ENCODE measurements at places on chromosomes 7 and 10.

GRCh38 chr10:14325325-14325955 lies 5.3 kb downstream of the FRMD4A start:
- peak; percentile 9 for DNase-seq

GRCh38 chr10:2145491-2145890 lies 408.2 kb upstream of the ADARB2 start:
- no peak for DNase-seq

DNA sequence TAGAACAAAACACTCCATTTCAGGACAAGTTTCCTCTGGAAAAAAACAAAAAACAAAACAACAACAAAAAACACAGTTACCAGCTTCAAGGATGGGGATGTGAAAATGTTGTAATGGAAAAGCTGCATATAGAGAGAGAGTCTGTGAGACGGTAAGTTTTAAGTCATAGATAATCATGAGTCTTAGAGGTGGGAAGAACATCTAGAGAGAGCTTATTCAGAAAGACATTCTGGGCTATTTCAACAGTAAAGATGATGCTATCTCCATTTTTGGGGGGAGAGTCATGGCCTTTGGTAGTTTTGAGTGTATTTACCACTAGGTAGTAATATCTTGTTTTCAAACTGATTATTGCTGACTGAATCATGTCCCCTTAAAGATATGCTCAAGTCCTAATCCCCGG lies 23.3 kb upstream of the INPP5F start:
- DNase-seq: no peak

DNA sequence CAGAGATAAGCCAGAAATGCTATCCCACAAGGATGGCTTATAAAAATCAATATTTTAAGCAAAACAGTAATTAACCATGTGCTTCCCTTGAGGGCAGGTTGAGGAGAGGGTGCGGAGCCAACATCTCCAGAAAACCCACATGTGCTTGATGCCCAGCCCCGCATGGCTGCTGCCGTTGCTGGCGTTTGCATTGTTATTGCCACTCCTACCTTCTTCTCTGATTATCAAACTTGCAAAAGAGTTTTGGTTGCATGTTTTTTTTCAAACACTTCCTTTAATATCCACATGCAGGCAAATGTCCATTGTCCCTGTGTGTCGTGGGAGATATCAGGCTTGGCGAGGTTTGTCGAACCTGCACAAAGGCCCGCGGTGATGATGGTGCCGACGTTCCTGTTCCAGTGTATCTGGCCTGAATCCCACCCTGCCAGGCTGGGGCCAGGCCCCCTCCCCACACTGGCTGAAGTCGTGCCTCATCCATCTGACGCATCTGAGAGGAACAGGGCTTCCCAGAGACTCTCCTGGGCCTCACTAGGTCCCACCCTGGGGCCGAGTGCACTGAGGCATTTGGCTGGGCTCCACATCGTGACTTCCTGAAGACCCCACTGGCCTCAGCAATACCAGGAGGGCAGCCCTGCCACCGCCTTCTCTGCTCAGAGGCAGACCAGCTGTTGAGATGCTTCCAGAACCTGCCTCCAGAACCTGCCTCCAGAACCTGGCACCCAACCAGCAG lies 40.9 kb downstream of the TCERG1L start:
- no peak for DNase-seq

DNA sequence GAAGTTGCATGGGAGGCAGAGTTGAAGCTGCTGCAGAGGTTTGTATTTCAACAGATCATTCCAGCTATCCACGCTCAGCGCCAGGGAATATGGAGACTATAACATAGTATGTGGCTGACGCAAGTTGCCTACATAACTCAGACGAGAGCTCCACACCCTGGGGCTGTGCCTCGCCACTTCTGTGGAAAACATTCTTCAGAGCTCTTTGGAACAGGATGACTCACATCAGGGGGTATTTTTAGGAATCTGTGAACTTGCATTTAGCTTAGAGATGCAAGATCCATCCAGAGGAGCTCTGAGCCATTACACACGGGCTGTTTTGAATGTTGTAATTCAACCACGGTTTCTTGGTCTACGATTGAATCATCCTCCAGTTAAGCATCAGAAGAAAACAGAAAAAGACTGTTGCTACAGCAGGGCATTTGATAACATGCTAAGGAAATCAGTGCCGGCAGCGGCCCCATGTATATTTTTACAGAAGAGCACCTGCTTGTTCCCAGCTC lies 481.5 kb upstream of the AKR1E2 start:
- peak; percentile 78 for DNase-seq

- no peak for DNase-seq
These were observed 180.5 kb downstream of the ZNF365 start for GRCh38 chr10:62554632-62555199.

GRCh38 chr7:20721086-20721810 lies 65.4 kb downstream of the SP8 start:
- no peak for DNase-seq

All from HS-27A (cell line).